SJCRH30 (cell line): ENCODE measurements at places on chromosomes 1 and 21. TPM values are rescaled to one million over a fixed set of nuclear protein-coding genes. Genes with fewer than 3 reads are reported as not detected.

LCE1F gene
- not detected in 2 replicates for total RNA-seq

DNA sequence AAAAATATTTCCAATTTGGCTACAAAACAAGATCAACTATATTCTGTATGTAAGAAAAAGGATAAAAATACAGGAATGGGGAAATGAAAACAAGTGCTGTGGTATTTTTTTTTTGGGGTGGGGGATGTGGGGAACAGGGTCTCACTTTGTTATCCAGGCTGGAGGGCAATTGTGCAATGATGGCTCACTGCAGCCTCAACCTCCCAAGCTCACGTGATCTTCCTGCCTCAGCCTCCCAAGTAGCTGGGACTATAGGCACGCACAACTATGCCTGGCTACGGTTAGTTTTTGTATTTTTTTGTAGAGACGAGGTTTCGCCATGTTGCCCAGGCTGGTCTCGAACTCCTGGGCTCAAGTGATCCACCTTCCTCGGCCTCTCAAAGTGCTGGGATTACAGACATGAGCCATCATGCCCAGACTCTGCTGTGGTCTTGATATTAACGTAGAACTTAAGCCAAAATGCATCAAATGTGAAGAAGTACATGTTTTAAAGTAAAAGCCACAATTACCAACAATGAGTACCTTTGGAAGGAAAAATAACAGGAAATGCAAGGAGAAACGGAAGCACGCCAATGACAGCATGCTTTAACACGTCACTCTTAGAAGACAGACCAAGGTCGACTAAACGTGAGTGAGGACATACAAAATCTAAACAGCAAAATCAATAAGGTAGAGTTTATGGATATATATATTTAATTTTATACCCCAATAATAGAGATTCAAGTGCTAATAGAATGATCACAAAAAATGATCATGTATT lies 8.8 kb upstream of the ABCB10 start:
- DNase-seq: no peak

DNA sequence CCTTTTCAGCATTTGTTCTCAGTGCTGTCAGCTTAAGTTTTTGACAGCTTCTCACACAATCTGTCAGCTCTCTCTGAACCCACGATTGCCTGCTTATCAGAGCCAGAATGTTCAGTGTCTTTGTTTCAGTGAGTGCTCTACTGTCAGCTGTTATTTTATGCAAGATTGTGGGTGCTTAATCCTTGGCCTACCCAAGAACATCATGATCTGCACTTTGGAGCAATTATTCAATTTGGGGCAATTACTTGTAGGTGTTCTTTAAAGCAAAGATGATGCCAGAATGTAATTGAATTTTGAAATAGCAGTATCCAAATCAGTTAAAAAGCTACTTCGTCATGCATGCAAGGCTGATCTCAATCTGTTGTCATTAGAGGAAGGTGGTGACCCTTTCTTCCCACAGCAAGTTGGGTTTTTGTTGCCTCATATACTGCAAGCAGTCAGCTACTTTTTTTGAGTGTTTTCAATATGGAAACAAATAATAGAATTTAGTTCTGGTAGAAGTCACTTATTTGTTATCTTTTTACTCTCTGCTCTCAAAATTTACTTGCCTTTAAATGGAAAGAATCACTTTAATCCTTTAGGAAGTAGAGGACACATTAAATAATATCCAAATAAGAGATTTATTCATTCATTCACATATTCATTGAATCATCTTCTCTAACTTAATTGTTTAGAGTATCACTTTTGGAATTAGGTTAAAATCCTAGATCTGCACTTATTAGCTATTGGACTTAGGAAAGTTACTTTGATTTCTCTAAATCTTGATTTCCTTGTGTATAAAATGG lies 253.5 kb upstream of the CACYBP start:
- no peak for DNase-seq

AJAP1 gene
- not detected in 2 replicates for total RNA-seq
